ENCODE measurements at places on chromosomes 2 and 18. TPM values are rescaled to one million over a fixed set of nuclear protein-coding genes. Genes with fewer than 3 reads are reported as not detected.
A peak's percentile ranks its signal among the peaks of the same experiment; 100 is the strongest.

Gene STK17B
- 50.5 TPM for total RNA-seq

Gene MOGAT1
- total RNA-seq = not detected

GRCh38 chr2:200306931-200307723 is 634 bp downstream of the SPATS2L start:
- no peak for DNase-seq

- peak; percentile 11 for DNase-seq
Observed at GRCh38 chr2:36918307-36918706, 48.0 kb downstream of the STRN start.

DNA sequence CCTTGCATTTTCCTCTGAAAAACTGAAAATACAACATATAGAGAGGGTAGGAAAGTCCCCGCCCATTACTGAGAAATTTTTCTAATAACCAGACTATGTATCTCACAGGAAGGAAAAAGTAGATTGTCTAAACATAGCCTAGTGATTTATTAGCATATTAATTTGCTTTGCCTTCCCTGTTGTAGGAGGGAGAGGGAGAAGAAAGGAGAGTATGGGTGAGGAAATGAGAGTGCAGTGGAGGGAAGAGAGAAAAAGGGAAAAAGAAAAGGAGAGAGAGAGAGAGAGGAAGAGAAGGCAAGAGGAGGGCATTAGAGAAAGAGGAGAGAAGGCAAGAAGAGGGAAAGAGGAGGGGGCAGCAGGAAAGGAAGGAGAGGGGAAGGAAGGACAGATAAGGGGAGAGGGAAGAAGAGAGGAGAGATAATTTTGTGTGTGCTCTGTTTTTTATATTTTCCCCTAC is 3.6 kb upstream of the KYNU start:
- DNase-seq = no peak

GRCh38 chr2:136211701-136212100 is 93.8 kb upstream of the CXCR4 start:
- DNase-seq = no peak

DNA sequence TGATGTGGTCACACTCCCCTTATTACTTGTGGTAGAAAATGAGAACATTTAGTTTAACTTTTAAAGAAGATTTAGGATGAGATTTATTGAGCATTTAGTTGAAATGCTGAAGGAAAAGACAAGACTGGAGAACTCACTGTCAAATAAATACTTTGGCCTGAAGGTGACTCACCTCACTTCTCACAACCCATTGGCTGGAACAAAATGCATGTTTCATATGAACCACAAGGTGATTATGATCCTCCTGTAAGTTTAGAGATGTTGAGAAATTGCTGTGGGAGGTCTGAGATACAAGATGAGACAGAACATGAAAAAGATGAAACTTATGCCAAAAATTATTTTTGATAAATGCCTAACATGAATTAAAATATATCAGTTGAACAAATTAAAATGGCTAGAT is 1004.5 kb downstream of the SOCS6 start:
- peak; percentile 2 for DNase-seq

GRCh38 chr2:133200684-133201421 is 367.4 kb downstream of the NCKAP5 start:
- peak; percentile 88 for DNase-seq

All from fibroblast of the aortic adventitia (primary cell).